Thymus (tissue), 14 donors: ENCODE measurements at places on chromosomes 5 and 9.

DNA sequence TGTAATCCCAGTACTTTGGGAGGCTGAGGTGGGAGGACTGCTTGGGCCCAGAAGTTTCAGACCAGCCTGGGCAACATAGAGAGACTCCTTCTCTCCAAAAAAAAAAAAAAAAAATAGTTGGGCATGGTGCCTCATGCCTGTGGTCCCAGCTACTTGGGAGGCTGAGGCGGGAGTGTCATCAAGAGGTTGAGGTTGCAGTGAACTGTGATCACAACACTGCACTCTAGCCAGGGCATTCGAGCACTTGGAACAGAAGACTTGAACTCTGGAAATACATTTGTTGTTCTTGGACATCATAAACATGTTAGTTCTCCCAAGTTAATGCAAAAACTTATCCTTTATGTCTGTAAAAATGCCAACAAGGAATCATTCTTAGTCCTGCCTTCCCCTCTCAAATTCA is 29.6 kb downstream of the EHMT1 start:
- no peak for DNase-seq

GRCh38 chr9:88418715-88419540 is 30.7 kb downstream of the SPIN1 start:
- no peak for DNase-seq

DNA sequence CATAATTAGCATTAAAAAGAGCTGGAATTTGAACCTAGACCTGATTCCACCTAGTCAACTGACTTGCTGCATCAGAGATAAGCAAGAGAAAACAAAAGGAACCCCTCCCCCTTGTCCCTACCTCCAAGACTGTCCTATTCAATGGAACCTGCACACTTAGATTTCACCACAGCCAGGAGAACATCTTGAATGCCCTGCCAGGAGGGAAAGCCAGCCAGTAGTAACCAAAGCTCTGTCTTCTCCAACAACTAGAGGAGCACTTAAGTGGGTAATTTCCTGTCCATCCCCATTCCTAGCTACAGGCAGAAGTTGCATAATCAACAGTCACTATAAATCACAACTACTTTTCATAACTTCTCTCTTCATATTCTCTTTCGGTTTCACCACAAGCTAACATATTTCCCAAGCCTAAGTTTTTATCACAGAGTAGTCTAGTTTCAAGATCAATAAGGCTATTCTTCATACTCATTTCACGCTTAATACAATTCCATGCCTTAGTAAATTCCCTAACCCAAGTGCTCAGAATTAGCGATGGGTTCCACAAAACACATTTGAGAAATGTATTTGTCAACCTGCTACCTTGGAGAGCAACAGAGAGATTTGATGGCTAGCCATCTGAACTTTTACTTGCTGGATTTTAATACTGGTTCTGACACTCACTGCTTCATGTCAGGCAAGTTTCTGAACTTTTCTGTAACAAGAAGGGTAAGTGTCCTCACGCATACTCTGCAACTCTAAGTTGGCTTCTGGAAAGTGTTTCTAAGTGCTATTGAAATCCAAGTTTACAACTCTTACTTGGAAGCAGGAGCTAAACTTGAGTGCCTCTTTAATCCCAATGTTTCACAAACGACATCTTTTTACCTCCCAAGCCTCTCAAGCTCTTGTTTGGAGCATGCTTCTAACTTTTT is 2.0 kb downstream of the DENND1A start:
- DNase-seq: no peak

DNA sequence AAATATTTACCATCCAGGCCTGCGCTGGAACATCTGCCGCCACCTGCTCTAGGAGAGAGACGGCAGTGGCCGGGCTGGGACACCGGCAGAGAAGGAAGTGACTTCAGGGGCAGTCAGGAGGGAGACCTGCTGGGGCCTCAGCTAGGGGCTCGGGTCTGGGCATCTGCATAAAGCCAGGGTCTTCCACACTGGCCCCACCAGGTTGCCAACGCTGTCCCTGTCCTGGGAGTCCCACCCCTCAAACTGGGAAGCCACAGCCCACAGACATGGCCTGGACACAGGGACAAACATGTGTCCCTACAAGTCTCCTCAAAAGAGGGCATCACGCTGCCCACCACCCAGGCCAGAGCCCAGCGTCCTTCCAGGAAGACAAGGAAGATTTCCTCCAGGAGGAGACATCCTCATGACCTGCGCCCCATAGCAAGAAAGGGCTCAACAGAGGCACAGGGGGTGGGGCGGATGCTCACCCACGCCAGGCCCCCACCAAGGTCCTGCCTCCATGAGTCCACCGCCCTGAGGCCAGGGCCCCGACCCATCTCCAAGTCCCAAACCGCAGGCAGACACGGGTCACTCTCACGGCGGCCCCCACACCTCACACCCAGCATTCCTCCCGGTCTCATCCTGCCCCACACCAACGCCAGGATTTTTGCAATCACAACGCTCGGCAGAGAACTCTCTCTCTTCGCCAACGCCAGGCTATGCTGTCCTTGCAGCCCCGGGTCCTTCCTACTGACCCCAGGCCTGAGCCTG is 9.0 kb downstream of the VAV2 start:
- no peak for DNase-seq
